ENCODE measurements at places on chromosomes 5 and 9.

GRCh38 chr9:125534971-125535701 is 171.9 kb downstream of the MAPKAP1 start:
- no peak for DNase-seq
- no peaks in the 10 kb centered on the region for H3K4me1 ChIP-seq
- no peaks in the 10 kb centered on the region for H3K27me3 ChIP-seq
- peaks cover 5% of the 10 kb centered on the region for H3K36me3 ChIP-seq
- H3K27ac ChIP-seq, result no peak overlapping the region

DNA sequence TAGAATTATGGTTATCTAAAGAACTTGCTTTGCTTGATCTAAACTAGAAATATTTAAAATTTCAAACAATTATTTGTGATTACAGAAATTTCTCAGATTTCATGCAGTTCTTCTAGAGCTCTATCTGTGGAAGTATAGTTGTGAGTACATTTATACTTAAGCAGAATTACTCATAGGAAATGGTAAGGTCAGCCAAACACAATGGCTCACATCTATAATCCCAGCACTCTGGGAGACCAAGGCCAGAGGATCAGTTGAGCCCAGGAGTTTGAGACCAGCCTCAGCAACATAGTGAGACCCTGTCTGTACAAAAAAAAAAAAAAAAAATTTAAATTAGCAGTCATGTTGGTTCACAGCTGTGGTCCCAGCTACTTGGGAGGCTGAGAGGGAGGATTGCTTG is 71.0 kb downstream of the INVS start:
- no peaks in the 10 kb centered on the region for H3K27me3 ChIP-seq
- DNase-seq, result no peak
- peaks cover 7% of the 10 kb centered on the region for H3K36me3 ChIP-seq
- H3K4me1 ChIP-seq, result no peaks in the 10 kb centered on the region
- H3K27ac ChIP-seq, result no peak overlapping the region

- peaks cover 15% of the 10 kb centered on the region for H3K36me3 ChIP-seq
- no peaks in the 10 kb centered on the region for H3K27me3 ChIP-seq
- no peak overlapping the region for H3K4me3 ChIP-seq
Observed at GRCh38 chr9:6894135-6894534, 136.4 kb downstream of the KDM4C start.

- H3K4me3 ChIP-seq, result no peak overlapping the region
- H3K27ac ChIP-seq, result no peak overlapping the region
- peaks cover 17% of the 10 kb centered on the region for H3K4me1 ChIP-seq
- peaks cover 61% of the 10 kb centered on the region for H3K27me3 ChIP-seq
Observed at GRCh38 chr5:140027807-140028206, 15.3 kb downstream of the NRG2 start.

- no peaks in the 10 kb centered on the region for H3K27me3 ChIP-seq
- H3K27ac ChIP-seq, result no peak overlapping the region
- peaks cover 2% of the 10 kb centered on the region for H3K4me1 ChIP-seq
Observed at GRCh38 chr9:23483566-23483965, 342.5 kb downstream of the ELAVL2 start.

Measured in endodermal cell (in vitro differentiated cells).